Muscle of arm (tissue), 14 donors: ENCODE measurements at places on chromosomes 11 and 22. TPM values are rescaled to one million over a fixed set of nuclear protein-coding genes. Genes with fewer than 3 reads are reported as not detected.

FXYD2 gene
- 2.7 TPM for polyA plus RNA-seq

OR2AG2 gene
- 0.04 TPM for polyA plus RNA-seq

KCNK7 gene
- 1.3 TPM for polyA plus RNA-seq

KCNK4 gene
- not detected for polyA plus RNA-seq

DDIAS gene
- polyA plus RNA-seq, result not detected

DNA sequence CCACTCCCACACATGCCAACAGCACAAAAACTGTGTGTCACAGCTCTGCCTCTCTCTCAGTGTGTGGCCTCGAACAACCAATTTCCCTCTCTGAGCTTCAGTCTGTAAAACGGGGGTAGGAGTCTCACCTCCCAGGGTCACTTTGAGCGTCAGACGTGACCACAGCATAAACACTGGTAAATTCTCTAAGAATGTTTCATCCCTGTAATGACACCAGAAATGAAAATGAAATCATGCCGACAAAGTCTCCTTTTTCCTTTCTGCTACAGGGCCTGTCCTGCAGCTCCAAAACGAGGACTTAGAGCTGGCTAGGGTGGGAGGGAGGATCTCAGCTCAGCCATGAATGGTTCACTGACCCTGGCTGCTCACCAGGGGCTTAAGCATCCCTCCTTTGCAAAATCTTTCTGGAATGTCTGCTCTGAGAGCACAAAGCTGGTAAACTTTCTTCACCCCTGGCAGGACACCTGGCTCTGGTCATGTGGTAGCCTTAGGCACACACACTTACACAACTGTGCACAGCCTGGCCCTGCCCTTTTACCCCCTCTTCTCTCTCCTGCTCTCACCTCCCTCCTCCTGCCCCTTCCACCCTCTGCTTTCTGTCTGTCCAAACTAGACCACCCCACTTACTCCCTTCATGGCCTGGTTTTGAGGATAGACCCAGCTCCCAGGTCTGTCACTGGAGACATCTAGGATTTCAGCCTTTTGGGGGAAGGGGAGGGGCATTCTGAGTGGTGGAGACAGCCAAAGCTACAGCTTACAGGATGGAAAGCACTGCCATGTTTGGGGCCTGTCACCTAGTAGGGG, 12.3 kb upstream of the TSKU start:
- DNase-seq, result no peak

GRCh38 chr11:82823647-82824619, 76.3 kb downstream of the PRCP start:
- DNase-seq, result peak; percentile 19

- DNase-seq, result no peak
Measured at GRCh38 chr11:118223992-118224391, 819 bp downstream of the JAML start.

- no peak for DNase-seq
Measured at GRCh38 chr11:11845071-11845470, 3.3 kb downstream of the USP47 start.

DNA sequence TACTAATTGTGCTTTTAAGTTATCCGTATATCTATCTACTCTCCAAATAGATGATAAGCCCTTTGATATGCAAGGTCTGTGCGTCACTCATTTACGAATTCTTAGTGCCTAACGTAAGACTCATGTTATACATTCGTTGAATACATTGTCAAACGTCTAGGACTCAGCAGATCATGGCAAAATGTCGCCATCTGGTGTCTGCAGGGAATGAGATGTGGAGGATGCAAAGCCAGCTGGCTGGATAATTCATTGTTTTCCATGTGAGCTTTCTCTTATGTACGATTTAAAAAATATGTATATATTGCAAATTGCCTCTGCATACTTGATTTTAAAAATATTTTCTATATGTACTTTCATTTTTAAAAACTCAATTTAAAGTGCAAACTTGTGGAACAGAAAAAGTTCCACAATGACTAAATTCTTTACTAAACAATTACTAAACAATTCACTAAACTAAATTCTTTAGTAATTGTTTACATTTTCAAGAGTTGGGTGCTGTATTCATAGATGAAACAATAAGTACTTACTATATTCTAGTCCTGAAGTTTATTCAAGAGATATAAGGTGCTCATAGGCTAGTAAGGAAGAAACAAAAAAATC, 33.8 kb downstream of the ZNF202 start:
- peak; percentile 51 for DNase-seq

DNA sequence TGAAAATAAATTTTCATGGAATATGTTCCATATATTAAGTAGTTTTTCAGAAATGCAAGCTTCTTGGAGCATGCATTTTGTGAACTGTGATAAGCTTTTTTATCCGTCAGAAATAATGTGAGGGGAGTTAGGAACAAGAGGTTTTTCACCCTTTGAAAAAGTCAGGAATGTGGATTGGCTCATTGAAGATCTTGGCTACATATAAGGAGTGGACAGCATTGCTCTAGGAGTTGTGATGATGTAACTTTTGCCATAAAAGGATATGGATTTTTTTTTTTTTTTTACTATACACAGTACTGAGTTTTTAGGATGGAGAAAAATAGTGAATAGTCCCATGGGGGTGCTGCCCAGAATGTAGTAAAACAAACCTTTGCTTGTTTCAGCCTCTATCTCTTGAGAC, 180.2 kb downstream of the NAV2 start:
- no peak for DNase-seq

DNA sequence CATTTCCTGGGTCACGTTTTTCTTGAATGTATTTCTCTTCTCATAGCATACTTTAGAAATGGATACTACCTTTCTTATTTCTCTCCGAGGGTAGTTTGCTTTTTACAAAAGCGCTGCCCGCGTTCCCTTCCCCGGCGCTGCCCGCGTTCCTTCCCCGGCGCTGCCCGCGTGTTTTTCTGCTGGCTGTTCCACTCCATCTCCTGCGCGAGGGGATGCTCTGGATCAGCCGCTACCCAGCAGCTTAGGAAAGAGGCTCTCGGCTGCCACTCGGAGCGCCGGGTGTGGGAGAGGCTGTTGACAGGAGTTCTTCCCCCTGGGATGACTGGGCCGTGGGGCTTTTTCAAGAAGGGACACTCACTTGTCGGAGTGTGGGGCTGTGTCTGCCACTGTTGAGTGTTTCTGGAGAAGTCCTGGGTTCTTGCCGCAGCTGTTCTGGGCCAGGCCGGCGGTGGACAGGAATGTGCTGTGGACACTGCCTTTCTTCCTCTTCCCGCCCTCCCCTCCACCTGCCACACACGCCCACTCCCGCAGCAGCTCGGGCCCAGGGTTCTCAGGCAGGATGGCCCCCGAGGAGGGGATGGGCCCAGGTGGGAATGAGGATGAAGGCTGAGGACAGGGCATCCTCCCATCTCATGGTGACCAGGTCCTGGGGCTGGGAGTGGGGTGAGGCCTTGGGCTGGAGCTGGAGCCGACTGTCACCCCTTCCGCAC, 30.6 kb downstream of the GLB1L2 start:
- DNase-seq, result no peak
